HFF-Myc (cell line): ENCODE measurements at places on chromosomes 7 and 10.

- DNase-seq: no peak
Measured at GRCh38 chr10:44970812-44971395, 7.7 kb downstream of the DEPP1 start.

- DNase-seq: no peak
Measured at GRCh38 chr10:33965795-33966581, 631.5 kb upstream of the NRP1 start.

GRCh38 chr10:97277551-97277950, 14.9 kb downstream of the ARHGAP19 start:
- DNase-seq: no peak

- no peak for DNase-seq
Measured at GRCh38 chr10:24974976-24975375, 22.6 kb upstream of the PRTFDC1 start.

GRCh38 chr10:47332946-47333345, 10.7 kb downstream of the GDF2 start:
- no peak for DNase-seq

DNA sequence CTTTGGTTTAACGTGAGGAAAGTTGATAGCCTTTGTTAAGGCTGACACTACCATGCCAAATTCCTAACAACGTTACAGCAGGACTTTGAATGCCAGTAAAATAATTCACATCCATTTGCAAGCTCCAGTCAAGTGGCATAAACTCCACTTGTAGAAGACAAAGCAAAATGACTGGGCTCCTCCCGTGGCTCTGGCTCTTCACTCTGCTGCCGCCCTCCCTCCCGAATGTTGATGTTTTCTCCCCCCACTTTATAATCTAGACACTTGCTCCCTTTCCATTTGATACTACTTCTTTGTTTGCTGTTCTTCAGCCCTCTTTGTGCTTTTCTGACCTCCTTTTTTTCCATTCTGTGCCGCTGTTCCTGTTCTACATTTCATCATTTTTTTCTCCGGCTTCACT, 22.8 kb upstream of the ITGB8 start:
- DNase-seq: no peak

GRCh38 chr10:15863323-15863722, 3.0 kb upstream of the MINDY3 start:
- no peak for DNase-seq

DNA sequence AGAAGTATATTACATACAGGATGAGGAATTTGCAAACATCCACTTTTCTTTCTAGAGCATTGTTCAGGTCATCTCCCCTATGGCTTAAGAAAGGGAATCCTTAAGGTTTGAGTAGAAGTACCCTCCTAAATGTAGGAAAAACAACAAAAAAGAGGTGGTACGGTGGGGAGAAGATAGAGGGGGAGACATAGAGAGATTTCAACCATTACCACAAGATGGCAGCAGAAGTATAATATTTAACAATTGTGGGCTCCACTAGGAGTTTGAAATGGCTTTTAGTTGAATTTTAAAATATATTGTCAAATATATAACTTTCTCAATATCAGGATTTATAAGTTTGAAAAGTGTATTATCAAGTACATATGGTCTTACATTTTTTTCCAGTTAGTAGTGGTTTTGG, 72.7 kb upstream of the PRKG1 start:
- DNase-seq: no peak

- no peak for DNase-seq
Measured at GRCh38 chr10:45553155-45553554, 119.4 kb downstream of the ZFAND4 start.

DNA sequence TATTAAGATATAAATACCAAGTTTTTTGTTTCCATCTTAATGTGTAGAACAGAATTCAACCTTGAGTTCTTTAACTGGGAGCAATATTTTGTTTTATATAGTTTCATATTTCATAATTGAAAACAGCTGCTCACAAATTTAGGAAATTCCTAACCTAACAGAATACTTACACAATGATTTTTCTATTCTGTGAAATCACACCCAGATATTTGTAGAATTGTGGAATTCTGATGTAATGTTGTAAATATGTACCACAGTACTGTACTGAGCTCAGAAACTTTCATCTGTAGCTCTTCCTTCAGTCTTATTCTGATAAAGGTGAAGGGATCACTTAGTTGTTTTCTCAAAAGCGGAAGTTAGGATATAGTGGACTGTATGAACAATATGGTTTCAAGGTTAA, 143.4 kb upstream of the GLI3 start:
- no peak for DNase-seq

DNA sequence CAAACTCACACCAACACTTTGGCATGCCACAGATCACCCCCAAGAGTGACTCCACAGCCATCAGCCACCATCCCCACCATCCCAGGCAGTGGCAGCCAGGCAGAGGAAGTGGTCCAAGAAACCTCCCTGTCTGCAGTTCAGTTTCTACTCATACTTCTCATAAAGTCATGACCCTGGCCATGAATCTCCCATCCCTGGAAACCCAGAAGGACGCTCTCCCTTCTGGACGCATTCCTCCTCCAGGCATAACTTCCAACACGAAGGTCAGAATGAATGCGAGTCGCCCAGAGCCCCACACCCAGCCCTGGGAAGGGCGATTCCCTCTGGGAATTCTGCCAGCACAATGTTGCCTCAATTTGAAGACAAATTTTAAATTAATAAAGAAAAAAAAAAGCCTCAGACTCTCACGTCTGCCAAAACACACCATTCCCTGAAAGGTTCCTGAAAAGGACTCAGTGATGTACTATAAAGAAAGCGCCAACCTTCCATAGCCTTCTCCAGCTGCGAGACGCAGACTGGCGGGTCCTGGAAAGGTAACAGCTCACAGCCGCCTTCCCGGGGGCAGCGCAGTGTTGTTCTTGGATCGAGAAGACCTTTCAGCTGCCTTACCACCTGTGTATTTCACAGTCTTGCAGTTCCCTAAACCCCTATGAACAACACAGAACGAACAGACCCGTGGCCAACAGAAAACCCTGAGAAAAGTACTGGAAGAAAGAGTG, 307.6 kb downstream of the FRMD4A start:
- no peak for DNase-seq

DNA sequence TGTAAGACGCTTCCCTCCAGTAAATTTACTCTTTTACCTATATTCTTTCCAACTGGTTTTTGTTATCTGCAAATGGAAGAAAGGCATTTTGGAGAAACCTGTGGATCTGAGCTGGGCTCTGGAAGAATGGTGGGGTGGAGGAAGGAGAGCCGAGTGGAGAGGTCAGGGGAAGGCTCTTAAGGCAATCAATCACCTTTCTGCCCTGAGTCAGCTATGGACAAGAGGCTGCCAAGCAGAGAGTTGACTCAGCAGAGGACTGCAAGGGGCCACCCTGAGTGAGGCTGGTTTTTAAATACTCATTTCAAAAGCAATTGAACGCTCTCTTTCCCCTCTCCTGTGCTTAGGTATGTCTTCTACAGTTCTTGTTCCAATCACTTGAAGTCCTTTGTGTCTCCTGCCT, 81.8 kb downstream of the SPAG6 start:
- no peak for DNase-seq

DNA sequence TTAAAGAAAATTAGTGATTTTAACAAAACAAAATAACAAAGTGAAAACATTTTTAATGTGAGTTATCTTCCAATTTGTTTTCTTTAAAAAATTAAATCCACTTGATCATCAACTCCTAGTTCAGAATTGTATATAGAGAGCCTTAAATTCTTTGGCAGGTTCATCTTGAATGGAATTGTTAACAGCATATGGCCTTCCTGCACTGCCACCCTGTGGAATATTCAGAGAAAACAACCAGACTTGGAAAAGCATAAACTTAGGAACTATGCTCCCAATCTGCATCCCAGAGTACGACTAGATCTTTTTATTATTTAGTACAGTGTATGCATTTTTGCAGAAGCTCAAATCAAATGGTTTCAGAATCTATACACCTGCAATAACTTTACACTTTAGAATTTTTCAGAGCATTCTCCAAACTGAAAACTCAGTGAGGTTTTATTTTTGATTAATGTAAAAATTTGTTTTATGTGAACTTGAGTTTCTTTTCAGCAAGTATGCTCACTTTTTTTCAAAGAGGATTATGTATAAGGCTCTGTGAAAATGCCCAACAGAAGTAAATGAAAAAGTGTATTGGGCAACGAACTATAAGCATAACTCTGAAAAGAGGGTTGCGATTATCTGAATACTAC, 44.9 kb upstream of the ANK3 start:
- peak; percentile 56 for DNase-seq

GRCh38 chr10:30472414-30473155, 38.6 kb downstream of the MAP3K8 start:
- DNase-seq: no peak

DNA sequence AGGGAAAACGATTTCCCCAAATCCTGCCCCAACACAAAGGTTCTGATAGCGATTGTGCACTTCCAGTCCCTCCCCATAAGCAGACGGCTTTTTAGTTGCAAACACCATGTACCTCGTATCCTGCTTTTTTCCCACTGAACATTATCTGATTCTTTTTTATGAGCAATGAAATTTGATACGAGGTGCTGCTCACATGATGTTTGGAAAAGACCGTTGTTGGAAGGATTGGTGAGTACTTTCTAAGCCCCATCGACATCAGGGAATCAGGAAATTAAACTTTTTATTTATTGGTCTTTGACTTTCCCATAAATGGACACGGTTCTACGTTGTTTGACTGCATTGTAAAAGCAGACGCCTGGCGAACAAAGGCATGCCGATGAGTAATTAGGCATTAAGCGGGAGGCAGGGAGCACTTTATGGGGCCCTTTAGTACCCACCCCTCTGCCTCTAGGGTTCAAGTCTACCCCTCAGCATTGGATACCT, 49.4 kb downstream of the TEX36 start:
- DNase-seq: peak; percentile 70

DNA sequence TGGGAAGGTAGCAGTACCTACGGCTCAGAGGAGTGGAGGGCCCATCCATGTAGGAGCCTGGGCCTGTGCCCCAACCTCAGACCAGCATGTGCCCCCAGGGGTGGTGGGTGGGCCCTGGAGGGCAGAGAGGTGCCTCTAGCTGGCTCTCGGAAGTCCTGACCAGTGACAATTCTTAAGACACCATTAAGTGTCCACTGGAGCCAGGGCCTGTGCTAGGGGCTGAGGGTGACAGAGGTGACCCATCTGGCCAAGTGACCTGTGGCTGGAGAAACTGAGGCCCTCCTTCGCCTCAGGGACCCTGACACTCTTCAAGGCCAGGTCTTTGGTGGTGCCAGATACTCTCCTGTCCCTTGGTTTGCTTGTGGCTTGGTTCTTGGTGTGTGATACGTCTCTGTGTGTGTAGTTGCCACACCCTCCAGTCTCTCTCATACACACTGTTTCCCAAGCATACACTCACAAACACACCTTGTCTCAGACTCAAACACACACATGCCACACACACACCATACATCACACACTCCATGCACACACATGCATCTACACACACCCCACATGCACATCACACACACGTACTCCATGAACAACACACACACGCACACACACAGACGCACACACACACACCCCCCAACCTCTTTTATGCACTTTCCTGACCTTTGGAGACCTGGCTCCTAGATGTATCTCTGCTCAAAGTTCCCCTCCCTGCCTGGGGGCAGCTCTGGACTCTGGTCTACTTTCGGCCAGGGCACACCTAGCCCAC, 897 bp upstream of the RAMP3 start:
- no peak for DNase-seq

DNA sequence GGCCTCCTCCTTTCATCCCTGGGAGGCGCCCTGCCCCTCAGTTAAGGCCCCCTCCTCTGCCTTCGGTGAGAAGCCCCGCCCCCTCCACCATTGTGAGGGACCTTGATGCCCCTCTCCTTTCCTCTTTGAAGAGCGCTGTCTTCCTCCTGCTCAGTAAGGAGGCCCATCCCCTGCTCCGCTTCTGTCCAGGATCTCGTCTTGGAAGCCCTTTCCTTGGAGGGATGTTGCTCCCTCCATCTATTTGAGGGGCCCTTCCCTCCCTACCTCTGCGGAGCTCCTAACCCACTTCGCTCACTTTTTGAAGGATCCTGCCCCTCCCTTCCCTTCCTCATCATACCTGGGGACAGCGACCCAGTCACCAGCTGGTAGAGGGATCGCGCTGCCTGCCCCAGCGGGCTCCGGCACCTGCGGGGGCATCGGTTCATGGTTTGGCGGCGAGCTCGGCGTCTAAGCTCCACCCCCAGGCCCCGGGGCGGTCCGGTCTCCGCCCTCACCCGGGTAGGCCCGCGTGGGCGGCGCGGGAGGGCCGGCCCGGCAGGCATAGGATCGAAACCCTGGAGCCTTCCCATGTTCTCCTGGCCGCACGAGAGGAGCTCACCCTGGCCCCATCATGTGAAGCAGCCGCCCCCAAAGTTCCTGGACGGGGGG, 4.1 kb downstream of the KCNIP2 start:
- no peak for DNase-seq

DNA sequence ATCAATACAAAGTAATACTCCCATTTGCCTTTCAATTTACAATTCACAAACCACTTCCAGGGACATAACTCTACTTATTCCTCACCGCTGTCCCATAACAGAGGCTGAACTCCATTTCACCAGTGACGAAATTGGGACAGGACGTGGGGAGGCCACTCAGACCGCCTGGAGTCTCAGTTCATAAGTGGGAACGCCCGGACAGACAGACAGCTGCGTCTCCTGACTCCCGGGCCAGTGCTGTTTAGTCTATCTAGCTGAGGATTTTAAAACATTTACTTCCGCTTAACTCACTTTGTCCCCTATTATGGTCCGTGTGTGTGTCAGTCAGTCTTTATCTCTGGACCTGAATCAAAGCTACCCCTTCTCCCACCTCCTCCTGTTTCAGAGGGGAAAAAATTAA, 67.4 kb upstream of the ZNF438 start:
- DNase-seq: no peak

DNA sequence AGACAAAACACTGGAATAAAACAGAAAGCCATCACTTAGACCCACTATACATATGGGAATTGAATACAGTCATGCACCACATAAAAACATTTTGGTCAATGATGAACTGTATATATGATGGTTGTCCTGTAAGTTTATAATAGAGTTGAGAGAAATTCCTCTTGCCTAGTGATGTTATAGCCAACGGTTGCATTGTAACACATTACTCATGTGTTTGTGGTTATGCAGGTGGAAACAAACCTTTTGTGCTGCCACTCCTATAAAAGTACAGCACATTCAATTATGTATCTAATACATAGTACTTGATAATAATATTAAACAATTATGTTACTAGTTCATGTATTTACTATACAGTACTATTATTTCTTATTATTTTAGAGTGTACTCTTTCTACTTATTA, 381.2 kb upstream of the MBL2 start:
- DNase-seq: no peak

- DNase-seq: no peak
Measured at GRCh38 chr7:139737221-139738100, 40.3 kb downstream of the HIPK2 start.

GRCh38 chr10:70221030-70221429, 12.2 kb downstream of the PPA1 start:
- no peak for DNase-seq
